ENCODE measurements at places on chromosomes 1 and 21. TPM values are rescaled to one million over a fixed set of nuclear protein-coding genes. Genes with fewer than 3 reads are reported as not detected.

Gene KHDRBS1
- 120 TPM for total RNA-seq

Gene AQP10
- total RNA-seq: not detected

Gene STIL
- 0.11 TPM for total RNA-seq

Gene CYP4Z1
- total RNA-seq: 4.8 TPM

Gene GOLT1A
- total RNA-seq: not detected

Gene SLC30A2
- total RNA-seq: not detected

Gene CCDC185
- not detected for total RNA-seq

Gene SCYL3
- 0.96 TPM for total RNA-seq

Gene OR2M4
- total RNA-seq: not detected

Gene RPE65
- not detected for total RNA-seq

Gene ANKRD34A
- total RNA-seq: 13.6 TPM

DNA sequence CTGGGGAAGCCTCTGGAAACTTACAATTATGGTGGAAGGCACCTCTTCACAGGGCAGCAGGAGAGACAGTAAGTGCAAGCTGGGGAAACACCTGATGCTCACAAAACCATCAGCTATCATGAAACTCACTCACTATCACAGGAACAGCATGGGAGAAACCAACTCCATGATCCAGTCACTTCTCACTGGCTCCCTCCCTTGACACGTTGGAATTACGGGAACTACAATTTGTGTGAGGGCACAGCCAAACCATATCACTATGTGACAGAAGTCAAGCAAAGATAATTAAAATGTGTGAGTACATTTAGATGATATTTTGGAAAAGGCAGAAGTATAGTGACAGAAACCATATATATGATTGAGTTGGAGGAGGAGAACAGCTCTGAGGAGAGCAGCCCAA is 474.0 kb upstream of the OLFM3 start:
- DNase-seq: no peak

DNA sequence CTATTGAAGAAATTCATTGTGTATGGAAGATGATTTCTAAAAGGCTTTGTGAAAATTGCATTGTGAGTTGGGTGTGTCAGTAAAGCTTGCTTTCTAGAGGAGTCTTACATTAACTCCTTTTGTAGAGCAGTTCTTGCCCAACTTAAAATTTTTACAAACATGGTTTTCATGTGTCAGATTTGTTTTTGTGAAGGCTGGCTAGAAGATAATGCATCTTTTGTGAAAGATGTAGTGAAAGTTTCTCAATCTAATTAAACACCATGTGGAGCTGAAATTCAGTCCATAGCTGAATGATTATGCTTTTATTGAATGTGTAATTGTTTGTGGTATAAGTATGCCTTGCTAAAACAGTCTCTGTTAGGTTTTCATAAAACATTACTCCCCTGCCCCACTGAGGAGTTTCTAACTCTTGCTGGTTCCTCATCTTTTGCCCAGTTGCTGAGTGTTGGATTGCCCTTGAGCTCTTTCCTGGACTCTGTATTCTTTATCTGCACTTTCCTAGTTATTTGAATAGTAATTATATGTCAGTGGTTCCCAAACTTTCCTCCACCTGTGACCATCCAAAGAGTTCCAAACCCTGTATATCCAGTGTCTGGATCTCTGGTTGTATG is 38.0 kb downstream of the KCTD3 start:
- no peak for DNase-seq

- no peak for DNase-seq
These were observed 304.4 kb downstream of the NFIA start for GRCh38 chr1:61386770-61387169.

DNA sequence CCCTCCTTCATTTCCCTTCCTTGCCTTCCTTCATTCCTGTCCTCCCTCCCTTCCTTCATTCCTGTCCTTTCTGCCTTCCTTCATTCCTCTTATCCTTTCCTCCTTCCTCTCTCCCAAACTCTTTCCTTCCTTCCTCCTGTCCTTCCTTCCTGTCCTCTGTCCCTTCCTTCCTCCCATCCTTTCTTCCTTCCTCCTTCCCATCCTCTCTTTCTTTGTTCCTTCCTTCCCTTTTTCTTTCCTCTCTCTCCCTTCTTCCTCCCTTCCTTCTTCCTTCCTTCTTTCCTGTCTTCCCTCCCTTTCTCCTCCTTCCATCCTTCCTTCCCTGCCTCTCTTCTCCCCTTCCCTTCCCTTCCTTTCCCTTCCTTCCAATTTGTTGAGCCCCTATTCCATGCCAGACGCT is 15.8 kb upstream of the JUN start:
- no peak for DNase-seq

DNA sequence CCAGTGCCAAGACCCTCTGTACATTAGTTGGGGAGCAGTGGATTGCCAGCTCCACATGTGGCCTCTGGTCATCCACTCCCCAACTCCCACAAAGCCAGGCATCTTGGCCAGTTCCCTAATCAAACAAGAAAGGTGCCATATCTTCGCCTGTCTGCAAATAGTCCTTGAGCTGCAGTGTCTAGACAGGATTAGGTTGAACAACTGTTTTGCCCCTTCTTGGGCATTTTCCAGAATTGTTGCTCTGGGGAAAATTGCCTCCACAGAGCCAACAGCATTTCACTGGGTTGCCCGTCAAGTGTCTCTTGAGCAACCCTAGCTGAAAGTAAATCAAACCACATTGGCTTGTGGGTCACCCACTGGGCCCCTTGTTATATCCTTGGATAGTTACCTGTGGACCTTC is 109.3 kb downstream of the GDAP2 start:
- no peak for DNase-seq

GRCh38 chr1:203287109-203287893 is 18.0 kb upstream of the BTG2 start:
- peak; percentile 86 for DNase-seq

DNA sequence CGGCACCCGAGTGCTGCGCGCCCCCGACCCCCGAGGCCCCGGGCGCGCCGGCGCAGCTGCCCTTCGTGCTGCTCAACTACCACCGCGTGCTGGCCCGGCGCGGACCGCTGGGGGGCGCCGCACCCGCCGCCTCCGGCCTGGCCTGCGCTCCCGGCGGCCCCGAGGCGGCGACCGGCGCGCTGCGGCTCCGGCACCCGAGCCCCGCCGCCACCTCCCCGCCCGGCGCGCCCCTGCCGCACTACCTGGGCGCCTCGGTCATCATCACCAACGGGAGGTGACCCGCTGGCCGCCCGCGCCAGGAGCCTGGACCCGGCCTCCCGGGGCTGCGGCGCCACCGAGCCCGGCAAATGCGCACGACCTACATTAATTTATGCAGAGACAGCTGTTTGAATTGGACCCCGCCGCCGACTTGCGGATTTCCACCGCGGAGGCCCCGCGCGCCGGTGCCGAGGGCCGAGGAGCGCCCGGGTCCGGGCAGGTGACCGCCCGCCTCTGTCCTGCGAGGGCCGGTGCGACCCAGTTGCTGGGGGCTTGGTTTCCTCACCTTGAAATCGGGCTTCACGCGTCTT is 49.0 kb downstream of the SIM2 start:
- DNase-seq: no peak

- peak; percentile 88 for DNase-seq
These were observed 44.9 kb downstream of the CHAF1B start for GRCh38 chr21:36429947-36430546.

DNA sequence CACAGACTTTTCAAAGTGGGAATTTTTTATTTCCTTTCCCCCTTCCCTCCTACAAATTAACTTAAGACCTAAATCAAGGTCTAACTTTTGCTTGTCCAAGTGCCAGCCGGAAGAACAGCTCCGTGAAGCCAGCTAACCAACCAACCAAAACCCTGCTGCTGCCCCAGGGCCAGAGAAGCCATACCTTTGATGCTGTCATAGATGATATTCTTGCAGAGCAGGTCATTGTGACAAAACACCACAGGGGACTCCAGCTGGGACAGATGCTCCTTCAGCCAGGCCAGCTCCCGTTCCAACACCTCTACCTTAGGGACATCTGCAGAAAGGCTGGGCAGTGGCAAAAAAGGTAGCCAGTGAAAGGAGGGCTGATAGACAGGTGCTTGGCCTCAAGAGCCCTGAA is 10.7 kb downstream of the ETNK2 start:
- no peak for DNase-seq

GRCh38 chr1:201724039-201724765 is 104.8 kb upstream of the IPO9 start:
- no peak for DNase-seq

GRCh38 chr1:36675106-36675505 is 192.4 kb upstream of the CSF3R start:
- no peak for DNase-seq

- DNase-seq: no peak
These were observed 96.9 kb downstream of the DHRS3 start for GRCh38 chr1:12521096-12521495.

DNA sequence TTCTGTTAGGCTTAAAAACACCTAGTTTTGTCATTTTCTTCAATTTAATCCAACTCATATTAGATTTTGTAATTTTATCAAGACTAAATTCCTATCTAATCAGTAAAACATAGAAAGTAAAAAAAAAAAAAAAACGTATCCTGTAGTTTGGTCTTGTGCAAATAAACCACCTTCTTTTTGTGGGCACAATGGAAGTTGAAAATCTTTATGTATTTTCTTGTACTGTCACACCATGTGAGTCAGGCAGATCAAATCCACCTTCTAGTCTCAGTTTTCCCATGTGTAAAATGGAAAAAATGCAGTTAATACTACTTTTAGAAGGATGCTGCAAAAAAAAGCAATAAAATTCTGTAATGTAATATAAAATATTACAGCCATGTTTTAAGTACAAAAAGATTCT is 129.8 kb downstream of the CYYR1 start:
- DNase-seq: no peak

- DNase-seq: peak; percentile 85
These were observed at the start of gene RAVER2 for GRCh38 chr1:64744492-64745180. TSS of gene RAVER2 (plus strand) at chr1:64745075. CDS start at chr1:64745173, 98 bp downstream.

GRCh38 chr1:28139025-28139712 is 37.3 kb downstream of the PTAFR start:
- peak; percentile 73 for DNase-seq

DNA sequence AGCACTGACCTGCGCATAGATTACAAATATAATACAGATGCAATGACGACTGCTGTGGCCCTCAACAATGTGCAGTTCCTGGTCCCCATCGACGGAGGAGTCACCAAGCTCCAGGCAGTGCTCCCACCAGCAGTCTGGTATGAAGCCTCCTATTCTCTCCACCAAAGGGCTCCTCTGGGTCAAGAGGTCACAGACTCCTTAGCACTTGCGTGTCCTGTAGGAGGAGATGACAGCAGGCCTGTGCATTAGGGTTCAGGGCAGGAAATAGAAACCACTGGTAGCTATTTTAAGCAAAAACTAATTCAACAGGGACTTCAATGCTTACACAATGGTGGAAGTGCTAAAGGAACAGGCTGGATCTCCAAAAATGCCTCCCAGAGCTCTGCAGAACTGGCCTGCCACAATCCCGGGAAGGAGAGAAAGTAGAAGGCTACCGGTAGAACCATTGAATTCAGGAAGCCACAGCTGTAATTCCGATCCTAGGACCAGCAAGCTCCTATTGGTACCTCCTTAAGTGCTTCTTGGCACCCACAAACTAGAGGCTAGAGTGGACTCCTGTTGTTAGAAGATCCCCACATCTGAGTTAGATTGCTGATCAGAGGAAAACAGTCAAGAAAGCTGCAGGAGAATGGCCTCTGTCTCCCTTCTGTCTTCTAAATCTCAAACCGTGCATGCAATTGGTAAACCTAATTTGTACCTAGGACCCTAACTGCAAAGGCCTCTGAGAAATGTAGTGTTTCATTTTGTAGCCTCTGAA is 12.7 kb upstream of the DYNLT5 start:
- DNase-seq: no peak

GRCh38 chr1:110672753-110673108 is 2.0 kb downstream of the KCNA3 start:
- DNase-seq: no peak

- no peak for DNase-seq
These were observed 14.5 kb upstream of the NLRP3 start for GRCh38 chr1:247401310-247402119.

- no peak for DNase-seq
These were observed 730 bp downstream of the CDC42SE1 start for GRCh38 chr1:151058692-151059091.

- no peak for DNase-seq
These were observed 41.3 kb upstream of the BMP8B start for GRCh38 chr1:39829791-39830533.

GRCh38 chr1:34874296-34874952 is 14.9 kb upstream of the SMIM12 start:
- DNase-seq: no peak

GRCh38 chr1:146020058-146021049 is 1.2 kb downstream of the HJV start:
- no peak for DNase-seq

DNA sequence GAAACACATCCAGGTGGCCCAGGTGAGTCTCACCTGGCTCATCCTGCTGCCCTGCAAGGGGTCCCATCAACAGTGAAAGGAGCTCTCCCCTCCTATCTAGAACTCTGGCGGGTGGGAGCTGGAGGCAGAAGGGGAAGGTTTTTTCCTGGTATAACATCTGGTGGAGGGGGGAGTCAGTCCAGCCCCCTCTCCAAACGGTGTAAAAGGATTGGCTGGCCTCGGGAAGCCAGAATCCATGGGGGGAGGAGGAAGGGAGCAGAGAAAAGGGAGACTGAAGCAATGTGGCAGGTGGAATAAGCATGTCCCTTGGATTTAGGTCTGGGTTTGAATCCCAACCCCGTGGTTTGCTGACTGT is 1.2 kb upstream of the CAMK2N1 start:
- no peak for DNase-seq

- no peak for DNase-seq
These were observed 69.3 kb downstream of the KCTD3 start for GRCh38 chr1:215636258-215636965.

DNA sequence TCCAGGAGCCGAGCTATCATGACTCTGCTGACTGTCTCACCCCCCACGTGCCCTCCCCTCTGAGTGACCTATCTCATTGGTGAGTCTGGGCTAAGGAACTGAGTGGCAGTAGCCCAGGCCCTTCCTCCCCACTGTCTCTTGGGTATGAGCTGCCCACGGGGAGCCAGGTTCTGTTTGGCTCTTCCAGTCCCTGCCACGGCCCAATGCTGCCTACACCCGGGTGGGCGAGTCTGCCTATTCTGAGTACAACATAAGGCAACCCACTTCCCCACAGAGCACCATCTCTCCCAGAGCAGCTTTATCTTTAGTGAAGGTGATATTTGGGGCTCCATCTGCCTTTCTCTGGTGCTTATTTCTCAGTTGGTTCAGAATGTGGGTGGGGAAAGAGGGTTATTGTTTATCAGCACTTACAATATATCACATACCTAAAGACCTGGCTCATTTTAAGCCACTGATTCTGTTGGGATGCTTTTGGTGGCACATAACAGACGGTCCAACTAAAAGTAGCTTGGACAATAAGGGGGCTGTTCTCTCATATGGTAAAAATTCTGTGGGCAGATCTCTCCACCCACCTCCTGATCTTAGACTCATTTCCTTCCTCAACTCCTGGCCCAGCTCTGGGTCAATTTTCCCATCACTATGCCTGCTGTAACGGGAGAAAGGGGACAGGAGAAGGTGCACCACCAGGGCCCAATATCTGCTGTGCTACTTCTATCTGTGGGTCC is 27.7 kb upstream of the VWA5B1 start:
- DNase-seq: no peak

Measured in ascending aorta (tissue), 2 donors.